ENCODE measurements at places on chromosomes 4 and X.

DNA sequence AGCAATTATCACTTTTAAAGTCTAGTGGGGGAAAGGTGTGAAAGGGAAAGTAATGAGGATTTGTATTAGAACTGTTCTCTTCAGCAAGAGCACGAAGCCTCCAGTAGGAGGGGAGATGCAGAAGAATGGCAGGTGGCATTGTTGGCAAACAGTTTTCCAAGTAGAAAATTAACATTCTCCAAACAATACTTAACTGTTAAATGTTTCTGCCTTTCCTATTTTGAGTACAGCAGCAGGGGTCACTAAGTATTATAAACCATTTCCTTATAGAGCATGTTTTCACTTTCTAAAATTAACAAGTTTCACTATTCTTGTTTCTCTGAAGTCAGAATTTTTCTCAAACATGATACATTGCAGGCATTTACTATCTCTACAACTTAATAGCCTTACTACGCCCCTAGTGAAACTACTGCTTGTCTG is 58.7 kb downstream of the LEF1 start:
- no peak for DNase-seq
- no peaks in the 10 kb centered on the region for H3K36me3 ChIP-seq
- peaks cover 5% of the 10 kb centered on the region for H3K27me3 ChIP-seq
- no peak overlapping the region for H3K4me3 ChIP-seq

DNA sequence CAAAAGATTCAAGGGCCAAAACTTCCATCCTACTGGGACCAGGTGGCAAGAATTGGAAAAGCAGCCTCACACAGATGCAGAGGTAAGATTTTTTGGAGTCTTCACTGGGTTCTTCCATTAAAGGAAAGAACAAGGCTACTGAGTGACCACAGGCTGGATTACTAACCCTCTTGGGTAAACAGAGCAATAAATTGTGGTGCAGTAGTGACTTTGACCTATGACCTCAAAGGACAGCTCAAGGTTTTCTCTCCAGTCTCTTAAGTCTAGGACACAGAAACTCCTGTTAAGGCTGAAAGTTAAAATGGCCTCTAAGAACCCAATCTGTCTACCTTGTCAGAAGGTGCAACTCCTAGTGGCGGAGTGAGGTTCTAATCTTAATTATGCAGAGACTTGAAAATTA is 464.9 kb downstream of the SMARCA1 start:
- H3K27ac ChIP-seq, result no peak overlapping the region
- no peaks in the 10 kb centered on the region for H3K4me1 ChIP-seq
- H3K4me3 ChIP-seq, result no peak overlapping the region
- H3K27me3 ChIP-seq, result no peaks in the 10 kb centered on the region
- DNase-seq, result no peak

DNA sequence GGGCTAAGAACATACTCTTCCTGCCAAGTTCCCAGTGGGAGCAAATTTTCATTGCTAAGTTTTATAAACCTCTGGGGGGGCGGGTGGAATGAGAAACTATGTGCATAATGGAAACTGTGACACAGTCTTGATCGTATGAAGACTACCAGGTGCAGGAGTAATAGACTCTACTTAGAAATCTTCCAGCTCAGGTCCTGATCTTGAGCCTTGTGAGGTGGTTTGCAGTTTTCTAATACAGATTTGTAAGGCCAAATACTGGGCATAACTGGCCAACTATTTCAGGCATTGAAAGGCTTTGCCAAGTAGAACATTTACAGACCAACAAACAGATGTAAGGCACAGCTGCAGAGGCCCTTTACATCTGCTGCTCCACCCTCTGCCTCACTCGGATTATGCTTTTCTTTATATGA is 89.7 kb upstream of the CBR4 start:
- H3K27me3 ChIP-seq, result no peaks in the 10 kb centered on the region
- H3K27ac ChIP-seq, result no peak overlapping the region
- peaks cover 6% of the 10 kb centered on the region for H3K36me3 ChIP-seq
- peaks cover 34% of the 10 kb centered on the region for H3K4me1 ChIP-seq
- no peak overlapping the region for H3K4me3 ChIP-seq

DNA sequence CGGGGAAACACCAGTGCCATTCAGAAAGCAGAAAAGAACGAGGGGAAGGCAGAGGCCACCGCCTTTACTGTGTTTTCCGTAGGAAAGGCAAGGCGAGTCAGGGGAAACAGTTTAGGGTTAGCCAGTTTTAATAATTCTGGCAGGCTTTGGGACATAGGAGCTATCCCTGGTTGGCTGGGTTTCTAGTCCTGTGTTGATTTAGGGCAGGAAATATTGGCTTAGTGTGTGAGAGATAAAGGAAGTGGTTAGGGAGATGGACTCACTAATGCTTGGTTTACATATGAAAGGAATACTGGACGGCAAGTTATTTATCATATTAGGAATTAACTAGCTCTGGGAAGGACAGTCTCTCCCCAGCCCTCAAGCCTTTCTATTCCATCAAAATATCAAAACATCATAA is 53.1 kb downstream of the SYNPO2 start:
- no peaks in the 10 kb centered on the region for H3K36me3 ChIP-seq
- H3K4me1 ChIP-seq, result no peaks in the 10 kb centered on the region
- H3K27ac ChIP-seq, result no peak overlapping the region
- peaks cover 22% of the 10 kb centered on the region for H3K27me3 ChIP-seq
- H3K4me3 ChIP-seq, result no peak overlapping the region

- DNase-seq, result no peak
- peaks cover 2% of the 10 kb centered on the region for H3K27me3 ChIP-seq
- no peak overlapping the region for H3K4me3 ChIP-seq
- no peak overlapping the region for H3K27ac ChIP-seq
- H3K36me3 ChIP-seq, result no peaks in the 10 kb centered on the region
Observed at GRCh38 chr4:176270669-176271068, 1.6 kb upstream of the ASB5 start.

- no peaks in the 10 kb centered on the region for H3K4me1 ChIP-seq
- no peaks in the 10 kb centered on the region for H3K27me3 ChIP-seq
- no peak overlapping the region for H3K27ac ChIP-seq
- DNase-seq, result no peak
Observed at GRCh38 chrX:154902408-154902807, 16.3 kb downstream of the F8A1 start.

- no peaks in the 10 kb centered on the region for H3K36me3 ChIP-seq
- H3K27ac ChIP-seq, result no peak overlapping the region
- DNase-seq, result no peak
- H3K4me1 ChIP-seq, result no peaks in the 10 kb centered on the region
- no peak overlapping the region for H3K4me3 ChIP-seq
Observed at GRCh38 chr4:47088298-47088697, 56.9 kb downstream of the GABRB1 start.

DNA sequence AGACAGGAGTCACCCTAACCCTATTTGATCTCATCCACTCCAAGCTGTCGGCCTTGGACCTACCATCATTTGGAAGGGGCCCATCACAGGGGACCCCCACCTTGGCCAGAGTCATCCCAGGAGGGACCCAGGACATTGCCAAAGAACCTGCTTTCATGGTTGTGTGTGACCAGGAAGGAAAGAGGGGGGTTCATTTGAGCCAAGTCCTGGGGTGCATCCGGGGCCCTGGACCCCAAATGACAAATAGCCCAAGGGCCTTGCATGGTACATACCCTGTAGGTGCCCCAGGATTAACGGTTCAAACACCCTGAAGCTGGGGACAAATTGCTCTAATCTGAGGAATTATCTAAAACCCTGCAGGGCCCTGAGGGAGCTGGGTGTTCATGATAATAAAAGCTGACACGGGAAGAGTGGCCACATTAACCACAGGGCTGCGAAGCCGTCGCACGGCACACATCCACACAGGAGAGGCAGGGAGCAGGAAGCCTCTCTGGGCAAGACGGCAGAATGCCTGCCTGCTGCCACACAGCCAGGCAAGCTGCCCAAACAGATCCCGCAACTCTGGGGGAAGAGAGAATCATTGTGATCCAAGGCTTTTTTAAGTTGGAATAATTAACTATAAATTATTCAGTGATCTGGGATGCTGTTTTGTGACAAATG is 28.2 kb upstream of the PPP2R2C start:
- H3K36me3 ChIP-seq, result peaks cover 5% of the 10 kb centered on the region
- H3K27me3 ChIP-seq, result peaks cover 21% of the 10 kb centered on the region
- no peaks in the 10 kb centered on the region for H3K4me1 ChIP-seq

GRCh38 chrX:39905538-39905891 is 192.2 kb downstream of the BCOR start:
- H3K4me3 ChIP-seq, result no peak overlapping the region
- H3K27me3 ChIP-seq, result peaks cover 3% of the 10 kb centered on the region
- no peaks in the 10 kb centered on the region for H3K36me3 ChIP-seq
- no peak for DNase-seq

DNA sequence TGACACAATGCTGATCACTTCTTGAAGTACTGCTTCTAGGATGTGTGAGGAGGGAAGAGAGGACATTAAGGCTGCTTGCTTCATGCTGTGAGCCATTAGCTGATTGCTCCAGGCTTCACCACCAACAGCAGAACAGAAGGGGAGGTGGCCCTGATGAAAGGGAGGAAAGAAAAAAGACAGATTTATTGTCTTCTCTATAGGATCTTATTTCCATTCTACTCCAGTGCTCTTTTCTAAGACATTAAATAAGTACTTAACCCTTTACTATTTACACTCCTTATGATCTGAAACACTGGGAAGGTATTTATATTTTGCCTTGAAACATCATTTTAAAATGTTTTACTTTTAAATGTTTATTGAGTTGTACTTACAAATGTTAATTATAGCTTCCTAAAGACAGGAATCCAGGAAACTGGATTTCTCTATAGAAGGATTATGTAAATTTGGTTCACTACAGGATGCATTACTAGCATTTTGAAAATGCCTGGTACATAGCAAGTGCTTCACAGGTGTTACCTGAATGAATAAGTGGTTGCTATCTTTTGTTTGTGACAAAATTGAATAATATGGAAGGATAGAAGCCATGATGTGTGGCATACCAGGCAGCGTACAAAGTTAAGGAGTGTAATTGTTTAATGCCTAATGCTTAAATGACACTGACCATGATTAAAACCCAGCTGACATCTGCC is 680.9 kb upstream of the ATOH1 start:
- no peak for DNase-seq
- H3K27ac ChIP-seq, result no peak overlapping the region
- no peaks in the 10 kb centered on the region for H3K27me3 ChIP-seq

DNA sequence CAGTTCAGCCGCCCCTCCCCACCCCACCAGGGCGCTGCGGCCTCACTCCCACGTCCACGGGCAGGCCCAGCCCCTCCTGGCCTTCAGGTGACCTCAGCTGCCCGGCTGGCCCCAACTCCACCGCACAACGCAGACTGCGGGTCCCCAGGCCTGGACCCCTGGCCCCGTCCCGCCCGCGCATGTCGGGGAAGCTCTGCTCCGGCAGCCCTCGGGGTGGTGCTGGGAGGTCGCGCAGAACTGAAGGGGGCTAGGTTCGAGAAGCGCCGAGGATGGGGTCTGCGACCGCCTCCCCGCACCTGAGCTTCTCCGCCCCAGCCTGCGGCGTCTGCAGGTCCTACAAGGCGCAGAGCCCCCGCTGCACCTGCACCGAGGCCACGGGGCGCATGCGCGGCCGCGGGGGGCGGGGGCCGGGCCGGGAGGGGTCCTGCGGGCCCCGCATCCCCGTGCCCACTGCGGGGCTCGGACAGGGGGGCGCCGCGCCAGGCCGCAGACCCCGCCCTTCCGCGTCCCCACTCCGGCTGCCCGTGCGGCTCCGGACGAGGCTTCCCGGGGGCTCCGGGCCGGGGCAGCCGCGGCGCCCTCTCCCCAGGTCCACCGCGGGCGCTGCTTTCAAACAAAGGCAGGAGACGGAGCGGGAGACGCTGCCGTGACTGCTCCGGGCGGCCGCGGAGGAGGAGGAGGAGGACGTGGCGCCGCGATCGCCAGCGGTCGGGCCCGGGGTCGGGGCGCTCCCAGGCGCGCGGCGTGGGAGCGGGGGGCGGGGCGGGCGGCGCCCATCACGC is 672 bp upstream of the NAT8L start:
- peaks cover 29% of the 10 kb centered on the region for H3K27me3 ChIP-seq
- no peak overlapping the region for H3K27ac ChIP-seq
- H3K4me3 ChIP-seq, result peak overlapping the region; percentile 35
- no peak for DNase-seq
- peaks cover 2% of the 10 kb centered on the region for H3K4me1 ChIP-seq

- peaks cover 18% of the 10 kb centered on the region for H3K4me1 ChIP-seq
- no peaks in the 10 kb centered on the region for H3K36me3 ChIP-seq
- H3K27me3 ChIP-seq, result peaks cover 40% of the 10 kb centered on the region
Observed at GRCh38 chrX:25020905-25021449, 5.2 kb upstream of the ARX start.

DNA sequence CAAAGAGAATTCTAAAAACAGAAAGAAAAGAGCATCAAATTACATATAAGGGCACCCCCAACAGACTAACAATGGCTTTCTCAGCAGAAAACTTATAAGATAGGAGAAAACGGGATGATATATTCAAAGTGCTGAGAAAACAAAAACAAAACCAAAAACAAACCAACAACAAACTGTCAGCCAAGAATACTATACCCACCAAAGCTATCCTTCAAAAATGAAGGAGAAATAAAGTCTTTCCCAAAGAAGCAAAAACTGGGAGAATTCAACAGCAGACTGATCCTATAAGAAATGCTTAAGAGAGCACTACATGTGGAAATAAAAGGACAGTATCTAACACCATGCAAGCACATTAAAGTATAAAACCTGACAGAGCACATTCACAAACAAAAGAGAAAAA is 168.6 kb downstream of the NEK1 start:
- DNase-seq, result no peak
- no peak overlapping the region for H3K4me3 ChIP-seq
- H3K27ac ChIP-seq, result no peak overlapping the region
- peaks cover 16% of the 10 kb centered on the region for H3K4me1 ChIP-seq
- H3K27me3 ChIP-seq, result no peaks in the 10 kb centered on the region
- peaks cover 59% of the 10 kb centered on the region for H3K36me3 ChIP-seq

- H3K4me3 ChIP-seq, result no peak overlapping the region
- H3K36me3 ChIP-seq, result no peaks in the 10 kb centered on the region
- no peak overlapping the region for H3K27ac ChIP-seq
- H3K4me1 ChIP-seq, result no peaks in the 10 kb centered on the region
Observed at GRCh38 chr4:112061207-112061817, 83.9 kb upstream of the FAM241A start.

DNA sequence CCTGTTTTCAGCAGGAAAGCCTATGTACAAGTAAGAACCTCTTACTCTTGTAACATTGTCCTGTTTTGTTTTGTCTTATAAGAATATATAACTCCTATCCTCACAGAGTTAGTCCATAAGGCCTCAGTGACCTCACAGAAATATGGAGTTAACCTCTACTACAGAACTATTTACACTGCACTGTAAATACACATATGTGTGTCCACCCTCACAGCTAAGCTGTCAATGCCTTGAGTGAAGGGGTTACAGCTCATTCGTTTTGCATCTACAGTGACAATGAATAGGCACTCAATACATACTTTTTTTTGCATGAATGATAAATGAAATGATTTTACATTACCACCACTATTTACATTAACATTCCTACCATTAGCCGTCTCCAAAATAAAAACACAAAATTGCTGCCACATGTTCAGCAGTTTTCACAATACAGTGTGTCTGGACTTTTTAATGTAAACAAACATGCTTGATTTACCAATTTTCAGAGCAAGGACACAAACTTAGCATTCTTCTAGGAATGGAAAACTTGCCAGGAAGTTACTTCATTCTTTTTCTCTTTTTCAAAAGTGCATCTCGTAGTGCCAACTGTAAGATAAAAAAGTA is 9.5 kb upstream of the NAAA start:
- peaks cover 76% of the 10 kb centered on the region for H3K36me3 ChIP-seq
- no peak overlapping the region for H3K27ac ChIP-seq
- H3K4me3 ChIP-seq, result no peak overlapping the region
- H3K4me1 ChIP-seq, result peaks cover 26% of the 10 kb centered on the region
- H3K27me3 ChIP-seq, result no peaks in the 10 kb centered on the region
- DNase-seq, result no peak

- H3K4me1 ChIP-seq, result no peaks in the 10 kb centered on the region
- no peak overlapping the region for H3K27ac ChIP-seq
- no peak overlapping the region for H3K4me3 ChIP-seq
- no peak for DNase-seq
Observed at GRCh38 chr4:7291372-7292114, 99.2 kb downstream of the SORCS2 start.

Measured in activated B cell treated with CpG ODN at 0.5 μM for 24 hours (primary cell).